ENCODE measurements at places on chromosomes 12 and 14.

DNA sequence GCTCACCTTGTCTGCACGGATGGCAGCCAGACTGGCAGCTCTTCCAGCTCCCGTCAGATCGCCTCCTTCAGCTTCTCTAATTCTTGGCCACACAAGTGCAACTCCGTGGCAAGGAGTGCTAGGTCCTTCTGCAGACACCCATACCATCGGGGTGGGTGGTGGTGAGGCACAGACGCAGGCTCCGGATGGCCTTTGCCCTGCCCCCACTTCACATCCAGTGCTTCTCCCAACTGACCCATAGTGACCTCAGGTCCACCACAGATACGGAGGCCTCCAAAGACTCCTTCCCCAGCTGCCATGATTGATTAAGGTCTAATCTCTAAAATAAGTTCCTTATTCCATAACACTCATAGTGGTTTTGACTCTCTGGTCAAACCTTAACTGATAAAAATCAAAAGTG is 19.9 kb upstream of the CD27 start:
- no peak for DNase-seq

- no peak for DNase-seq
These were observed 54.9 kb downstream of the PLEKHG7 start for GRCh38 chr12:92757597-92758121.

DNA sequence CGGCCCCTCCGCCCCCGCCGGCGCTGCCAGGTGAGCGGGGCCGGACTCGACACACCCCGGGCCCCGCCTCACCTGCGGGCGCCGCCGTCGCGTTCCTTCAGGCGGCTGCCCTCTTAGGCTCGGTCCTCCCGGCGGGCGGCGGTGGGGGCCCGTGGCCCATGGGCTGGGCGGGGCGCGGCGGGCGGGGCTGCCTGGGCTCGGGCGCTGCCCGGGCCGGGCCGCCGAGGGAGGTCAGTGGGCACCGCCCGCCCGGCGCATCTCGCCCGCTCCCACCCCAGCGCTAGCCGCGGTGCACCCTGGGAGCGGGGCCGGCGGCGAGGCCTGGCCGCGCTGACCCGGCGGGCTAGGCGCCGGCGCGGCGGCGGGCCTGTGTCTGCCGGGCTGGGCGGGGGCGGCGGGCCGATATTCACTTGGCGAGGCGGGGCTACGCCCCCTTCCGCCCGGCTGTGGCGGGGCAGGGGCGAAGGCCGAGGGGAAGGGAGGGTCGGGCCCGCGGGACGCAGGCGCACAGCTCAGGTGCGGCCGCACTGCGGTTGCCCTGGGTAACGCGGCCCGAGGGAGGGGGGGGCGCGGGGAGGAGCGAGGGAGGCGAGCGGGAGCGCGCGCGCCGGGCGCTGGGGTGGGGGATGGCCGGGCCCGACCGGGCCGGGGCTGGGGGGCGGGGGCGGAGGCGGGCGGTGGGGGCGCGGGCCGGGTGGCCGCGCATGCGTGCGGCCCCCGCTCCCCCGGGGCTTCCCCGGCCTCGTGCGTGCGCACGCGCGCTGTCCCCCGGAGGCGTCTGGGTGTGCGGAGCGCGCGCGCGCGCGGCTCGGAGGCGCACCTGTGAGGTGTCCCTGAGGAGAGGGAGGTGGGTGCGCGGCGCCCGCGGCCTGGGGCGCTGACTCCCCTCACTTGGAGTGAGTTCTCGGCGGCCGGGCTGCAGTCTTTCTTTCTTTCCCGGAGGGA is at the start of the genes CCDC92 and ZNF664:
CCDC92 (minus strand) TSS at position 375 of the 945 bp plus-strand sequence. CDS start 28,526 bp downstream, outside the sequence.
ZNF664 (plus strand) TSS at position 759 of the 945 bp plus-strand sequence. CDS start 38,930 bp downstream, outside the sequence.
- DNase-seq = peak; percentile 86

GRCh38 chr14:49677643-49678042 is 10.4 kb downstream of the POLE2 start:
- no peak for DNase-seq

GRCh38 chr12:105476616-105477015 is 146.1 kb downstream of the C12orf75 start:
- no peak for DNase-seq

GRCh38 chr14:91185721-91186120 is 58.8 kb downstream of the GPR68 start:
- DNase-seq = peak; percentile 47

DNA sequence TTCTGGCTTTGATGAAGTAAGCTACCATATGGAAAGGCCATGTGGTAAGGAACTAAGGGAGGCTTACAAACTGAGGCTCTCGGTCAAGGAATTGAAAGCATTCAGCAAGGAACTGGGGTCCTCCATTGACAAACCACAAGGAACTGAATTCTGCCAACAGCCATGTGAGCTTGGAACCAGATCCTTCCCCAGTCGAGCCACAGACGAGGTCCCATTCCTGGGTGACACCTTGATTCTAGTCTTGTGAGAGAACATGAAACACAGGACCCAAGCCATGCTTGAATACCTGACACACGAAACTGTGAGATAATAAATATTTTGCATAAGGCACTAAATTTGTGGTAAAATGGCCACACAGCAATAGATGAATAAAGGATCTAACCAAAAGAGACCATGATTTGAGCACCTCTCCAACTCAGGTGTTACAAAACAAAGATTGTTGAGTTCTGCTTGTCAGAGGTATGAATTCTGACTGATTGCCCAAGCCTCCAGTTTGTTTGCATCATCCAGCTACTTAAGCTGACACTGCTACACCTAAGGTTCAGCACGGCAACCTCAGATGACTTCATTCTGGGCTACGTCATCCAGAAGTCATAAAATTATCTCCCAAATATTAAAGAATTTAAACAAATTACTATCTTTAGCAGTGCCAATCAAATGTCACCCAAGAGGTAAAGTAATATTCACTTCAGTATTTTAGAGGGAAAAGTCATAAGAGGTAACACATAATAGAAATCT is 59.4 kb downstream of the GARIN6 start:
- DNase-seq = no peak

All from cardiac fibroblast (primary cell).